HS-27A (cell line): ENCODE measurements at places on chromosomes 16 and 17.

GRCh38 chr17:7754656-7755055, 37.1 kb downstream of the DNAH2 start:
- no peak for DNase-seq

GRCh38 chr17:5610956-5611355, 26.6 kb upstream of the NLRP1 start:
- no peak for DNase-seq

- no peak for DNase-seq
Measured at GRCh38 chr17:67280279-67280678, 35.3 kb upstream of the HELZ start.

DNA sequence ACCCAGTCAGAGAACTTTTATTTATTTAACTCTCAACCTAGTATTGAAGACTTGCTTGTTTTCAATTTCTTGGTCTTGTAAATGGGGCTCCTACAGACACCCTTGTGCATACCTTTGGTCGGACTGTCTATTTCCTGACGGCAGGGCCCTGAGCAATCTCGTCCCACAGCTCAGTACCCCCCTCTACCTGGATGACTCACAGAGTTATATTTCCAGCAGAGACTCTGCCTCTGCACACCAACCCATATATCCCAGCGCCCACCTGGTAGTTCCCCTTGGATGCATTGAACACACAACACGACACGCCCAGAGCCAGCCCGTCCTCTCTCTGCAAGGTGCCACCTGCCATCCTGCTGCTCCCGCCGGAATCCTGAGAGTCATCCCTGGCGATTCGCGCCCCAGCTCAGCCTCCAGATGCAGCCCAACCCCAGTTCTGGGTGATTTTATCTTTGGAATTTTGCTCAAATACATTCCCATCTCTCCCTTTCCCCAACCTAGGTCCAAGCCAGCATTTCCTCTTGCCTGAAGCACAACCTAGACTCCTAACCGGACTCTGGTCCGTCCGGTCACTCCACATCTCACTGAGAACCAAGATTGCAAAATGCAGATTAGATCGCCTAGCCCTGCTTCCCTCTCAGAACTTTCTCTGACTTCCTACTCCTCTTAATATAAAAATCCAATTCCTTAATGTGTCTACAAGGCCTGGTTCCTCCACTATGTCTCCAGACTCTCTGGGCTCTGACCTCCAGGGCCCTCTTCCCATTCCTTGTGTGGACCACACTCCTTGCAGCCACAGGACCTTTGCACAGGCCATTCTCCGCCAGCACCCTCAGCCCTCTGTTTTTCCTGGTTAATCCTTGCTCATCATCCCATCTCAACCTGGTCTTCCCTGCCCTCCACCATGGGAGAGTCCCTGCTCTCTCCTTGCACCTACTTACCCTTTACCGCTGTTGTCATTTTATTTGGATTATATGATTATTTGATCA, 129.2 kb downstream of the SEC14L1 start:
- DNase-seq = no peak

DNA sequence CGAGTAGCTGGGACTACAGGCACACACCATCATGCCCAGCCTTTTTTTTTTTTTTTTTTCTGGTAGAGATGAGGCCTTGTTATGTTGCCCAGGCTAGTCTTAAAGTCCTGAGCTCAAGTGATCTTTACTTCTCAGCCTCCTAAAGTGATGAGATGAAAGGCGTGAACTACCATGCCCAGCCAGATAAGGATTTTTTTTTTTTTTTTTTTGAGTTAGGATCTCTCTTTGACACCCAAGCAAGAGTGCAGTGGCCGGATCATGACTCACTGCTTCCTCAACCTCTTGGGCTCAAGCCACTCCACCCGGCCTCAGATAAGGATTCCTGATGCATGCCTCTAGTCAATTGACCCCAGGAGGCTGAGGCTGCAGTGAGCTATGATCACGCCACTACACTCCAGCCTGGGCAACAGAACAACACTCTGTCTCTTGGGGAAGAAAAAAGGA, 11.2 kb upstream of the PLEKHG4 start:
- DNase-seq = peak; percentile 94

GRCh38 chr17:39635614-39636176, 1.2 kb upstream of the STARD3 start:
- DNase-seq = no peak

DNA sequence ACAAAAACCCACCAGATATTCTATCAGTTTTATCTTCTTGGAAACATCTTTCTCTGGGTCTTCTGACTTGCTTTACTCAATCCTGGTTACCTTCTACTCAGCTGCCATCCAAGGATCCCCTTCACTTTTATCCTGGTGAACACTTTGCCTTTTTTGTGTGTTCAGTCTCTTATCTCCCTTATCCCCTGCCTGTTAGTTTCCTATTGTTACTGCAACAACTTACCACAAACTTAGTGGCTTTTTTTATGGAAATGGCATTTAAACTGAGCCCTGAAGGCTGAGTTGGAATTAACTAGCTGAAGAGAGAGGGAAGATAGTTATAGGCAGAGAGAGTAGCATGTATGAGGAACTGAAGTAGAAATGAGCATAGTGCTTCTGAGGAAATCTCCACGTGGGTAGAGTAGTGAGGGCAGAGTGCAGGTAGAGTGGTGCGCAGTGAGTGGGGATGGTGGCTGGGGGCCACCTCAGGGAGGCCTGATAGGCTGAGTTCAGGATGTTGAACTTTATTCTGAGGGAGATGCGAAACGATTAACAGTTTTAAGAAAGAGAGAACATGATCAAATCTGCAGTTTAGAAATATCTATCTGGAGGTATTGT, 26.3 kb downstream of the TANGO6 start:
- no peak for DNase-seq

- no peak for DNase-seq
Measured at GRCh38 chr16:66397736-66398433, 29.2 kb upstream of the BEAN1 start.

DNA sequence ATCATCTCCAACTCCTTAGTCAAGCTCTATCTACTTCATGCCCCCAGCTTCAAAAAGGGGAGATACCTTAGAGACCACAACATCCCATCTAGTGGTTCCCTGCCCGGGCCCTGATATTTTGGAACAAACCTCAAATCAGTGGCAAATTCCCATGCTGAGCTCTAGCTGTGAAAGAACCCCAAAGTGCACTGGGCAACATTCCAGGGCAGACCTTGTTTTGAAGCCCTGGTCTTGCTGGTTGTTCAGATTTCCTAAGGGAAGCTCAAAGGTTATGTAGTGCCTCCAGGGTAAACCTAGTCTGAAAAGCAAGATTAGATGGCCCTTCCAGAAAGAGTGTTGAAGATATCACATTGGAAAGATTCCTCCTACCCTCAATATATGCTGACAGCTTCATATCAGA, 16.3 kb downstream of the FAM117A start:
- DNase-seq = no peak

DNA sequence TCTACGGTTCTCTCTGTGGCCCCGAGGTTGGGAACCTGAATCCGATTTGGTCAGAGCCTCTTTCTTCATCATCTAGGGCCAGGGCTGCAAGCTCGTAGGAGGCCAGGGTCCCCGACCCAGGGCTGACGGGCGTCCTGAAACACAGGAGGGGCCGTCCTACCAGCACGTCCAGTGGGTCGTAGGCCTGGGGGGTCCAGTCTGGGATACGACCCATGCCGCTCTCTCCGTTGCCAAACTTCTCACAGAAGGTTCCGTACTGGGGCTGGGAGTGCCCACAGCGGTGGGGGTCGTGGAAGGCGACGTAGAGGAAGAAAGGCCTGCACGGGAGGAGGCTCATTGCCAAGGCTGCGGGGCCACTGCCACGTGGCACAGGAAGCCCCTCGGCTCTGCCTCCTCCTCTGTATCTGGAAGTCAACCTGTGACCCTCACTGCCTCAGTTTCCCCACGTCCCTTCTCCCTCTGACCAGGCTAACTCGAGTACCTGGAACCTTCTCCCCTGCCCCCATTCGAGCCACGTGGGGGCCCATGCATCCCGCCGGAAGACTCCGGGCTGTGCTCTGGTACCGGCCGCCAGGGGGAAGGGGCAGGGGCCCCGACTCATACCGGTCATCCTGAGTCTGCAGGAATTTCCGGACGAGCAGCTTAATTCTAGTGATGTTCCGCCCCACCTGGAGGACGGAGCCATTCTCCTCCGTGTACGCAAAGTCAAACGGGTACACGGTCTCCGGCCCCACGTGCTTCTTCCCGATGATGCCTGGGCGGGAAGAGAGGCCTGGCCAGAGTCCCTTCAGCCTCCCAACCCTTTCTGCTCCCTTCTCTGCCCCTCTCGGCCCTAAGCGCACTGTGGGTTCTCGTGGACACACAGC, 5.9 kb downstream of the SGSH start:
- DNase-seq = no peak

- DNase-seq = no peak
Measured at GRCh38 chr16:48394355-48394703, 9.1 kb upstream of the SIAH1 start.

DNA sequence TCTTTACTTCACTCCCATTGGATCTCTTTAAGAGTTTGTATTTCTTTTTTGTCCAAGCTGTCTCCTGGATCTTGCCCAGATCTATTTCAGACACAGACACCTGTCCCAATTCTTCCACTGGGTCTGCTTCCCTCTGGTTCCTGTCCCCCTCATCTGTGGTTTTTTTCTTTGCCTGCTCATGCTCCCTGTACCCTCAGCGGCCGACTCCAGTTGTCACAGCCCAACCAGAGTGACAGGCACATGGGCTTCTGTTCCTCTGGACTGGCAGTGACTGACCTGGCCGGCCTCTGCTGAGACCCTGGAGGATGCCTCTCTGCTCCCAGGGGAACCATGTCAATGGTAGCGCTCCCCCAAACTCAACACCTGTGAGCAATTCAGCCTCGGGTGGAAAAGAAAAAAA, 142.6 kb downstream of the WSCD1 start:
- no peak for DNase-seq

DNA sequence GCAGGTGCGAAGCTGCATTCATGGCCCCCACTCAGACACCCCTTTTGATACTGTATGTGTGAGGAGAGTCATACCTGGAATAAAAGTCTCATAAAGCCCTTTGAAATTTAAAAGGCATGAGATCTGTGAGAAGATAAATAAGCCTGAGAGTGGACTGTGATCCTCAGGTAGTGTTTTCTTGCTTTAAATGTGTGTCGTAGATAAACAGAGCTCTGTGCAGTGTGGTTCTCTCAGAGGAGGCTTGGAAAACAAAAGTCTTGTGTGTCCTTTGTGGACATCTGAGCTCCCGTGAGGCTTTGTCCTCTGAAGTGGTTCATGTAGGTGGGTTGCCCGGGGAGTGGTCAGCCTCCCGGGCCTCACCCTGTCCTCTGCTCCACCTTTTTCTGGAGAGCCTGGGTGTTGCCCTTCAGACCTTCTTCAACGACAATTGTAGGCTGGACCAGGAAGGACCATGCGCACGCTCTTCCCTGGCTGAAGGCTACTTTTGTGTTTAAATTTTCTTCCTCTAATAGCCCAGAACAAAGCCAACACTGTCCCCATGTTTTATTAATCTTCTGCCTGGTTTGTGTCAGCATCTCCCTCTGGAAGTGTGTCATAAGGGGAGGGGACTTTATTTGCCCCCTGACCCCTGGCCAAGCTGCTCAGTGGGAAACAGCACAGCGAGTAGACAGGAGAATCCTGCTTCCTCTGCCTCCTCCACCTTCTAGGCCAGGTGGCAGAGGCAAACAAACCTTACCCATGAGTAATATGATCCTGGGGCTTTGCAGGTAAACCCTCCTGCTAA, 151.2 kb downstream of the MSI2 start:
- no peak for DNase-seq

DNA sequence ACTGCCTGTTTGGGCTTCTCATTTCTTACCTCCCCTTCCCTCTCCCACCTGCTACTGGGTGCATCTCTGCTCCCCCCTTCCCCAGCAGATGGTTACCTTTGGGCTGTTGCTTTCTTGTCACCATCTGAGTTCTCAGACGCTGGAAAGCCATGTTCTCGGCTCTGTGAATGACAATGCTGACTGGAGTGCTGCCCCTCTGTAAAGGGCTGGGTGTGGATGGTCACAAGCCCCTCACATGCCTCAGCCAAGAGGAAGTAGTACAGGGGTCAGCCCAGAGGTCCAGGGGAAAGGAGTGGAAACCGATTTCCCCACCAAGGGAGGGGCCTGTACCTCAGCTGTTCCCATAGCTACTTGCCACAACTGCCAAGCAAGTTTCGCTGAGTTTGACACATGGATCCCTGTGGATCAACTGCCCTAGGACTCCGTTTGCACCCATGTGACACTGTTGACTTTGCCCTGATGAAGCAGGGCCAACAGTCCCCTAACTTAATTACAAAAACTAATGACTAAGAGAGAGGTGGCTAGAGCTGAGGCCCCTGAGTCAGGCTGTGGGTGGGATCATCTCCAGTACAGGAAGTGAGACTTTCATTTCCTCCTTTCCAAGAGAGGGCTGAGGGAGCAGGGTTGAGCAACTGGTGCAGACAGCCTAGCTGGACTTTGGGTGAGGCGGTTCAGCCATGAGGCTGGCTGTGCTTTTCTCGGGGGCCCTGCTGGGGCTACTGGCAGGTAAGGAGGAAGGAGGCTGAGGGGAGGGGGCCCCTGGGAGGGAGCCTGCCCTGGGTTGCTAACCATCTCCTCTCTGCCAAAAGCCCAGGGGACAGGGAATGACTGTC, at the start of gene CD68:
Gene CD68 (plus strand): TSS at position 638 of the 833 bp plus-strand sequence. CDS start 40 bp downstream, at position 678.
- no peak for DNase-seq

DNA sequence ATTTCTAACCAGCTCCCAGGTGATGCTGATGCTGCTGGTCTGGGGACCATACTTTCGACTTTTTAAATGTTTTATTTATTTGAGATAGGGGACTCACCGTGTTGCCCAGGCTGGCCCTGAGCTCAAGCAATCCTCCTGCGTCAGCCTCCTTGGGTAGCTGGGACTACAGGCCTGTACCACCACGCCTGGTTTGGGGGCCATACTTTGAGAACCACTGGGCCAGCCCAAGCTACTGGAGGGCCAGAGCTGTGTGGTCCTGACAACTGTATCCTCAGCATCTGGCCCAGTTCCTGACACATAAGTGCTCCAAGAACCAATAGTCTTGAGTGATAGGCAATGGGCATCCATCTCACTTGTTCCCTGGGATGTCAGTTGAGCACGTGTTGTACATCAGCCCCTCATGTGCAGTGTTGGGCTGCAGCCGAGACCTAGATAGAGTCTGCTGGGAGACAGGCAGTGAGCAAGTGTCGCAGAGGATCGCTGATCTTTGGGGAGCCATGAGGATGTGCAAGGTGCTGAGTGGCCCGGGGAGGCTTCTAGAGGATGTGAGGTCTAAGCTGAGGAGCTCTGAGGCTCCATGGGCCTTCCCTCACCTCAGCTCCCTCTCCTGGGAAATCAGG, 1.6 kb downstream of the RMI2 start:
- no peak for DNase-seq

GRCh38 chr16:85523602-85524364, 89.3 kb upstream of the GSE1 start:
- no peak for DNase-seq

GRCh38 chr16:56990407-56991286, 1.3 kb downstream of the NLRC5 start:
- no peak for DNase-seq

- no peak for DNase-seq
Measured at GRCh38 chr17:47201166-47201565, 8.0 kb upstream of the MYL4 start.

GRCh38 chr16:14562691-14563491, 67.2 kb downstream of the PARN start:
- no peak for DNase-seq
